ENCODE measurements at places on chromosomes 13 and 19. TPM values are rescaled to one million over a fixed set of nuclear protein-coding genes. Genes with fewer than 3 reads are reported as not detected.

ZNF582 gene
- 2.4 TPM for total RNA-seq

SUGT1 gene
- 34.2 TPM for total RNA-seq

YIF1B gene
- 35.7 TPM for total RNA-seq

RXFP2 gene
- total RNA-seq, result not detected

MIA gene
- 0.34 TPM for total RNA-seq

GPR183 gene
- total RNA-seq, result not detected

SLITRK6 gene
- total RNA-seq, result 3.8 TPM

LILRA6 gene
- not detected for total RNA-seq

DUS3L gene
- total RNA-seq, result 29.2 TPM

TBC1D17 gene
- total RNA-seq, result 8.8 TPM

PRODH2 gene
- not detected for total RNA-seq

PBX4 gene
- 1.0 TPM for total RNA-seq

FGF22 gene
- total RNA-seq, result not detected

NKPD1 gene
- 0.93 TPM for total RNA-seq

SLC6A16 gene
- not detected for total RNA-seq

TMPRSS9 gene
- not detected for total RNA-seq

IFI30 gene
- total RNA-seq, result 28.7 TPM

BEST2 gene
- not detected for total RNA-seq

KISS1R gene
- 0.07 TPM for total RNA-seq

KIR2DL1 gene
- not detected for total RNA-seq

CD37 gene
- not detected for total RNA-seq

ZIC5 gene
- not detected for total RNA-seq

N4BP2L1 gene
- 2.7 TPM for total RNA-seq

NLRP9 gene
- not detected for total RNA-seq

Measured in nasal cavity respiratory epithelium epithelial cell of viscerocranial mucosa (primary cell).